ENCODE measurements at places on chromosomes 6 and 20. TPM values are rescaled to one million over a fixed set of nuclear protein-coding genes. Genes with fewer than 3 reads are reported as not detected.

Gene TRIM40
- total RNA-seq, result not detected

Gene MOXD1
- total RNA-seq, result 10.5 TPM

Gene HLA-DRA
- 101 TPM for total RNA-seq

Gene SLC13A3
- total RNA-seq, result 0.49 TPM

Gene CEP57L1
- total RNA-seq, result 12.6 TPM

Gene LKAAEAR1
- 1.5 TPM for total RNA-seq

Gene PROKR2
- total RNA-seq, result not detected

Gene CST7
- 0.66 TPM for total RNA-seq

Gene DYNLT2
- 2.2 TPM for total RNA-seq

Gene PAK1IP1
- total RNA-seq, result 6.6 TPM

Gene PI3
- not detected for total RNA-seq

Gene ADGRB3
- total RNA-seq, result 9.9 TPM

Measured in sigmoid colon (tissue), 7 donors.